ENCODE measurements at places on chromosomes 5 and 9.

DNA sequence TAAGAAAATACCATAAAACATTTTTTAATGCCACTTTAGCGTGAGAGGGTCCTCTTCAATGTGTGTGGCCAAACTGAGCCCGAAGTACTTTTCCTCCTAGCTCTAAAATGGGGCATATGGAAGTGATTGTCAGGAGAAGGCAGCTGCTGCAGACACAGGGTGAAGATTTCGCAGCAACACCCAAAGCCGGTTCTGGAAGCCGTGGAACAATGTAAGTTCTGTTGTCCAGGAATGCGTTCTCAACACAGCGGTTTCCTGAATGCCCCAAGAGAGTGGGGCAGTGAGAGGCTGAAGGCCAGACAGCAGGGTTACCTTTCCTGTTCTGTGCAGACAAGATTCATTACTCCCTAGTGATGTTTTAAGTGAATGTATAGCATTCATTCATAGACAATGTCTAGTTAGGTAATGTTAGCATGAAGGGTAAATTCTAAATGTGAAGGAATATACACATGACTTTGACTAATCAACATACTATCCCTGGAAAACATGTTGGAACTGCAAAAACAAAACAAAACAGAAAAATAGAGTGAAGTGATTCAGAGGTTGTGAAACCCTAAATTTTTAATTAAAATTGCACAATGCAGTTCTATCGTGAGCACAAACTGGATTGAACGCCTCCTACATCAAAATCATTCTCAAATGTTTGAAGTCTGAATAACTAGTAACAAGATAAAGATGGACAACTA lies 197.0 kb upstream of the SEMA6A start:
- DNase-seq = no peak

DNA sequence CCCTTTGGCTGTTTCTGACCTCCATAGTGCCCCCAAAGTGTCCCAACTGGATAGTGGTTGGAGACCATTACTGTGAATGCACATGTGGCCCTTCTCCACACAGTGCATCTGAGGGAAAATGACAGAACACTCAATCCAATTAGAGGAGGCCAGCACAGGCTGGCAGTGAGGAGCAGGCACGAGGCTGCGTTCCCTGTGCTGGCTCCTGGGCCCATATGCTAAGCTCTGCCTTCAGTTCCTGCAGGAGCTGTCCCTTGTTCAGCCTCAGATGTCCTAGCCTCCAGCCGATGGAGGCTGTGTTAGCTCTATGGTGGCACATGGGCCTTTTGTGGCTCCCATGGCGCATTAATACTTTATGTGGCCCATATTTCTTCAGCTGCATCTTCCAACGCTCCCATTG lies 35.8 kb downstream of the ALG2 start:
- DNase-seq = no peak

- DNase-seq = no peak
Measured at GRCh38 chr9:28916348-28916747, 1343.1 kb upstream of the C9orf72 start.

- DNase-seq = no peak
Measured at GRCh38 chr5:6872441-6873160, 159.4 kb downstream of the TENT4A start.

- DNase-seq = no peak
Measured at GRCh38 chr9:130304116-130304515, 38.6 kb downstream of the HMCN2 start.

GRCh38 chr5:73522989-73523388 lies 24.7 kb downstream of the BTF3 start:
- no peak for DNase-seq

GRCh38 chr9:129934041-129934591 lies 98.9 kb downstream of the USP20 start:
- DNase-seq = no peak

GRCh38 chr9:129884220-129885017 lies 49.2 kb downstream of the USP20 start:
- peak; percentile 91 for DNase-seq

- no peak for DNase-seq
Measured at GRCh38 chr9:113588242-113588810, 124.8 kb downstream of the RGS3 start.

DNA sequence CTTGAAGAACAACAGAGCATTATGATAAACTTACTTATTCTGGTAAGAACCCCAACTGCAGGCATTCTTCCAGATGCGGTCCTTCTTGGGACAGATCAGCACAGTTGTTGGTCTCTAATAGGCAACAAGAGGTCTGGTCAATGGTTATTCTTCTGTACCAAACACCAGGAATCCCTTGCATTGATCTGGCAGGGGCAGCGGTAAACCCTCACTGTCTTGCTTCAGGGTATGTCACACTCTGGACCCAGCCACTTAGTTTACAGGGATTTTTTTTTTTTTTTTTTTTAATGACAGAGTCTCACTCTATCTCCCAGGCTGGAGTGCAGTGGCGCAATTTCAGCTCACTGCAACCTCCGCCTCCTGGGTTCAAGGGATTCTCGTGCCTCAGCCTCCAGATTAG lies 1.3 kb upstream of the FAM193B start:
- no peak for DNase-seq

GRCh38 chr9:93815677-93816076 lies 139.5 kb downstream of the BARX1 start:
- no peak for DNase-seq

- no peak for DNase-seq
Measured at GRCh38 chr9:29838491-29839020, 2265.3 kb upstream of the C9orf72 start.

DNA sequence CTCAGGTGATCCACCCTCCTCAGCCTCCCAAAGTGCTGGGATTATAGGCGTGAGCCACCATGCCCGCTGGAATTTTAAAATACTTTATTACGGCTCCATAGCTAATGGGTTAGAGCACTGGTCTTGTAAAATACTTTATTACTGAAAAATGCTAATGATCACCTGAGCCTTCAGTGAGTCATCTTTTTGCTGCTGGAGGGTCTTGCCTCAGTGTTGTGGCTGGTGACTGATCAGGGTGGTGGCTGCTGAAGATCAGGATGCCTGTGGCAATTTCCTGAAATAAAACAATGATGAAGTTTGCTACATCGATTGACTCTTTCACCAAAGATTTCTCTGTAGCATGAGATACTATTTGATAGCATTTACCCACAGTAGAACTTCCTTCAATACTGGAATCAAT lies 26.0 kb upstream of the GNE start:
- DNase-seq = no peak

DNA sequence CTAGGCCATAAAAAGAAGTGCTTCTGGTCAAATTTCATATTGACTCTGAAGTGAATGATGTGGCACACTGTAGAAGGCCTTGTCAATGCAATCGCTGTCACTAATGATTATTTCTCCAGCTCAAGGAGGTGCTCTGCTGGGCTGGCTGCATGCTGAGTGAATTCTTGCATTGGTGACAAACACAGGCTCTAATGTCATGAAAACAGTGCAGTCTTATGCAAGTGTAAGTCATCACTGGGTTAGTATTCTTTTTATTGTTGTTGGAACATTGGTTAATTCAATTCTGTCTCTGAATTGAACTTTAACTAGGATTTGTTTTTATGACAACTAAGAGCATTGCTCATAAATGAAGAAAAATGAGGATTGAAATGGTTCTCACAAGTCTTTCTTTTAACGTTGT lies 57.3 kb upstream of the CD180 start:
- no peak for DNase-seq

GRCh38 chr9:110986529-110986928 lies 51.7 kb downstream of the LPAR1 start:
- no peak for DNase-seq

DNA sequence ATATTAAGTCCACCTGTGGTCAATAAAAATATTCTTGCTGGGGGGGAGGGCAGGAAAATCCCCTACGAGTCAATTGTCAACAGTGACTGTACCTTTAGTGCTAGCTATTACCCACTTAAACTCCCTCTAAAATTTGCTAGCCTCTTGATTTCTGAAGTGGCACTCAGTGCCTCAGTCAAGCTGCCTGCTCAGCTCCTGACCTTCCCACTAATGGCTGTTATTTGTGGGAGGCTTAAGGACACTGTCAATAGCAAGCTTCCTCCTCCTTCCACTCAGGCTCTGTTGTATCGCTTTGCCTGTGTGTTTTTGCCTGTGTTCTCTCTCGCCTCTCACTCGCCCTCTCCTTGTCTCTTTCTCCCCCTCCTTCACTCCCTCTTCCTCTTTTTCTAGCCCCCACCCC lies 140.8 kb downstream of the BNC2 start:
- DNase-seq = no peak

DNA sequence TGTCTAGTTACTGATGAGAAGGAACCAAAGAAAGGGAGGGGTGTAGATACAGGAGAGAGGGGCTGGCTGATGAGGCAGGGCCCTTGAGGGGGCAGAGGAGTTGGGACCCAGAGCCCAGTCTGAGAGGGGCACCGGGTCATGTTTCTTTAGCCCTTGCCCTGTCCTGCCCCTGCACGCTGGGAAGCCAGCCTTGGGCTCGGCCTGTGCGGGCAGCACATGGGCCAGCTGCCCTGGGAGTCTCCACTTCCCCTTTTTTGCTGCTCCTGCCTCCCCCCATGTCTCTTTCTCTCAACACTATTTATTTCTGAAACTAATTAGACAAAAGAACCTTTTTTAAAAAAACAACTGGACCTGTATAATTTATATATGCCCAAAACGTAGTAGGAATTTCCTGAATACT lies 20.5 kb downstream of the MVB12B start:
- no peak for DNase-seq

DNA sequence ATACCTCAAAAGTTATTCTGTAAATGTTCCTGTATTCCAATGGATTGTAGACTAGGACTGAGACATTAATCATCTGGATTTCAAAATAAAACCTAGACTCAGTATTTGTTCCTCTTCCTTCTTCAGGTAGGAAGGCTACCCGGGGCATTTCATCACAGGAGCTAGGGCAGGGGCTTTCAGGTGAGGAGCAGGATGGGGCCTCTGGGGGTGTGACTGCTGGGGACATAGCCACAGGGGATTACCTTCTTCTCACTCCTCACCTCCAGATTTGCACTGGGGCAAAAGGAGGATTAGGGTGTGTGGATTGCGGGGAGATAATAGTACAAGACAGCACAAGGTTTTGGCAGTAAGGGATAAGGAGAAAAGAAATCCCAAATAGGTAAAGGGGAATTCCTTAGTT lies 37.9 kb upstream of the SRP19 start:
- DNase-seq = no peak

DNA sequence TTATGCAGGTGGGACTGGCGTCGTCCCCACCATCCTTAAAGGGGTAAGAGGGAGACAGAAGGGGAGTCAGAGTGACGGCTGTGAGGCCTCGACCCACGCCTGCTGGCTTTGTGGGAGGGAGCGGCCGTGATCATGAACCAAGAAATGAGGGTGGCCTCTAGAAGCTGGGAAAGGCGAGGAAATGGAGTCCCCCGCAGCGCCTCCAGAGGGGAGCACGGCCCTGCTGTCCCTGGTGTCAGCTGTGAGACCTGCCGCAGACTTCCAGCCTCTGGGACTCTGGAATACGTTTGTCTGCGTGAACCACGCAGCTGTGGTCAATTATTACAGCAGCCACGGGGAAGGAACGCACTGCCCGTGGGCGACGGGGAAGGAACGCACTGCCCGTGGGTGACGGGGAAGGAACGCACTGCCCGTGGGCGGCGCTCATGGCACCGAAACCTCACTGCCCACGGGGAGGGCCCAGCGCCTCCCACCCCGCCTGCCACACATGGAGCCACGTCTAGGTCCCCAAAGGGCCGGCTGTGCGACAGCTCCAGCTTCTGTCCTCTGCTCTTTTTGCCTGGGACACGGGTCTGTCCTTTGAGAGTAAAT lies 108.8 kb upstream of the RAPGEF1 start:
- no peak for DNase-seq

DNA sequence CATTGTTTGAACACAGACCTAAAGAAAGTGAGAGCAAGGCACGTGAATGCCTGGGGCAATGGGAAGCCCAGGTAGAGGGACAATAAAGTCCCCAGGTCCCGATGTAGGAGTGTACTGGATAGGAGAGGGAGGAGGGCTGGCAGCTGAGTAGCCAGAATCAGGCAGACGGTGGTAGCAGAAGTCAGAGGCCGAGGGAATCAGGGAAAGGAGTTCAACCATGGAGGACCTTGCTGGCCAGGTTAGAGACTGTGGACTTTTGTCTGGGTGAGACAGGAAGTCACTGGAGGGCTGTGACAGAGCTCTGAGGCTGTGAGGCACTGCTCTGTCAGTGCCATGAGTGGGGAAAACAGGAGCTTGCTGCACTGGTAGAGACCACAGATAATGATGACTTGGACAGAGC lies 248.2 kb downstream of the EFNA5 start:
- DNase-seq = no peak

GRCh38 chr5:153959134-153959957 lies 79.4 kb downstream of the FAM114A2 start:
- DNase-seq = no peak

DNA sequence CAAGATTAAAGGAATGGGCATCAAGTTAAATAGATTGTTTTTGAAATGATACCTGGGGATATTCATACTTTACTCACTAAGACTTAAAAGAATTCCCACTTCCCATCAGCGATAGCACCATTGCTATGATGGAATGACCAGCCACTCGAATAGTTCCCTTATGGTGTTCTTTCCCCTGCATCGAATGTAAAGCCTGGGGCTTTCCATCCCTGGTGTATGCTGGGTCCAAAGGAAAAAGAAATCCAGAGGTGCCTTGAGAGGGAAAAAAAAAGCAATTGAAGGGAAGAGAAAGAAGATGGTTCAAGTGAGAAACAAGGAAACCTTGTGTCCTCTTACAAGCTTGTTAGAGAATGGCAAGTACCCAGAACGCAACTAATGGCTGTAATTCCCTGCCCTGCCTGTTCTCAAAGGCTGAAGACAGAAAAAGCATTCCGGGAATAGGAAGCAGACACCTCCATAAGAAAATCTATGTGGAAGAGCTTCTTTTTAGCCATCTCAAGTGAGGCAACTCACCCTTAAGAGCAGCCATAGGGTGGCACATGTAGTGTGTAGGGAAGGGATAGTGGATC lies 351.1 kb upstream of the DAB2 start:
- no peak for DNase-seq
